ENCODE measurements at places on chromosomes 6 and 20. TPM values are rescaled to one million over a fixed set of nuclear protein-coding genes. Genes with fewer than 3 reads are reported as not detected.

UST gene
- 3.0 TPM for total RNA-seq

NOTCH4 gene
- 2.7 TPM for total RNA-seq

ENPP5 gene
- total RNA-seq = 0.44 TPM

PSORS1C2 gene
- total RNA-seq = 0.40 TPM

ATRN gene
- 14.7 TPM for total RNA-seq

DNA sequence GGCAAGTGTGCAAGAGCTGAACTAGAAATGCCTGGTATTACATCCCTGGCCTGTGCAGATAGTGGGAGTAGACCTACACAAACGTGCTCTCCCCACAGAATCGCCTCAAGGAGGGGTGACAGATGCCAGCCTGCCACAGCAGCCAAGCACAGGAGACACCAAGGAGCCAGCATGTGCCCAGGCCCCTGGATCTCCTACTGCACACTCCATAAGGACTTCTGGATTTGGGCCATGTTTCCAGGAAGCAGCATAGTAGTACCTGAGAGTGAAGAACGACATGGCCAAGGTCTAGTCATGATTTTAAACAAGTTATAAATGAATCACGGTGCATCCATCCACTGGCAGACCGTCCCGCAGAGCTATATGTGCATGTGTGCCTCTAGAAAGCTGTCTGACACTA lies 232.2 kb downstream of the SYNDIG1 start:
- ATAC-seq = no peak

GRCh38 chr6:134303891-134304290 lies 14.0 kb downstream of the SGK1 start:
- ATAC-seq = no peak

DNA sequence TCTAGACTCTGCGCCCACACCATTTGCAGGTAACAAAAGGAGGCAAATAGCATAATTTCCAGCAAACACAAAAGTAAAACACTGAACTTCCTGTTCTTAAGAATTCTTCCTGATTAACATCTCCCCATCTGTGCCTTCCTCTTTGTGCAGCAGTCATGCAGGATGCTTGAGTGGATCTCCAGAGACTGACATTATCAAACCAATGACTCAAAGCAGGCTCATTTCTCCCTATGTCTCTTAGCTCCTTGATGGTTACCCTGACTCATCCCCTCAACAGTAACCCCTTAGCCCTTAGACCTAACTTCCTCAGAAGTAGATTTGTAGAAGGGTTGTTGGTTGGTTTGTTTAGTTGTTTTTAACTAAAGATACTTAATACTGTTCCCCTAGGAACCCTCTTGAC lies 137.0 kb upstream of the RIN2 start:
- no peak for ATAC-seq

GRCh38 chr6:107666084-107666980 lies 157.8 kb downstream of the SCML4 start:
- ATAC-seq = no peak

Data from esophagus mucosa (tissue), 1 donor.